ENCODE measurements at places on chromosomes 2 and 18.

GRCh38 chr2:144067506-144067905 lies 452.4 kb downstream of the ZEB2 start:
- DNase-seq, result no peak

- no peak for DNase-seq
These were observed 2.1 kb downstream of the DCTN1 start for GRCh38 chr2:74378007-74378406.

GRCh38 chr18:63262369-63263335 lies 56.9 kb downstream of the BCL2 start:
- no peak for DNase-seq

- no peak for DNase-seq
These were observed 496.7 kb downstream of the NRXN1 start for GRCh38 chr2:50535256-50535655.

DNA sequence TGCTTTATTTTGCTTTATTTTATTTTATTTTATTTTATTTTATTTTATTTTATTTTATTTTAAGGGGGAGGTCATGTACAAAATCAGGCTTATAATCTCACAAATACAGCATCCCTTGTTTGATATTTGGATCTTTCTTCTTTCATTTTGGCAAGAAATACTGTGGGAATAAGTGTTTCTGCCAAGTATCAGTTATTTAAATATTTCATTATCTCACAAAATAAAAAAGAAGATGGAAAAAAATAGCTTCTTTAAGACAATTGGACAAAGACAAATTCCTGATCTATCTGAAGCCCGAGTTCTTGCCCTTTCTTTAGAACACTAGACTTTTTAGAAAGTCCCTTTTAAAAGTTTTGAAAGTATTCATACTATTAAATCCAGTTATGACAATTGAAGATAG lies 560.5 kb upstream of the ZEB2 start:
- no peak for DNase-seq

- no peak for DNase-seq
These were observed 41.9 kb downstream of the TACR1 start for GRCh38 chr2:75157435-75157834.

- no peak for DNase-seq
These were observed 56.9 kb upstream of the LPIN2 start for GRCh38 chr18:3069671-3070433.

DNA sequence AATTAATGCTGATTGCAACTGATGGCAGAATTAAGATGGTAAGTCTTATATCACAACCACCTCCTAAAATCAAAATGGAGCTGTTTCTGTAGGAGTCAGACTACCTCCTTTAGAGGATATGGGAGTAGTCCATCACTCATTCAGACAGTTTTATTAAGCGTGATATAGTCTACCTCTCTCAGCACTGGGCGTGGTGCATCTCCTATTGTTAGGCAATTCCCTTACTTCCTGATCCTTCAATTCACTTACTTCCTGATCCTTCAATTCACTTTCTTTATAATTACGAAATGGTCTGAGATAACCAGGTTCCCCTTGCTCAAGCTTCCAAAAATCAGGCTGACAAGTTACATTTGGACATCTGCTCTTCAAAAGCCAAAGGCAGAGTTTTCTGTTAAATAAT lies 31.9 kb downstream of the ATP8B1 start:
- DNase-seq, result no peak

DNA sequence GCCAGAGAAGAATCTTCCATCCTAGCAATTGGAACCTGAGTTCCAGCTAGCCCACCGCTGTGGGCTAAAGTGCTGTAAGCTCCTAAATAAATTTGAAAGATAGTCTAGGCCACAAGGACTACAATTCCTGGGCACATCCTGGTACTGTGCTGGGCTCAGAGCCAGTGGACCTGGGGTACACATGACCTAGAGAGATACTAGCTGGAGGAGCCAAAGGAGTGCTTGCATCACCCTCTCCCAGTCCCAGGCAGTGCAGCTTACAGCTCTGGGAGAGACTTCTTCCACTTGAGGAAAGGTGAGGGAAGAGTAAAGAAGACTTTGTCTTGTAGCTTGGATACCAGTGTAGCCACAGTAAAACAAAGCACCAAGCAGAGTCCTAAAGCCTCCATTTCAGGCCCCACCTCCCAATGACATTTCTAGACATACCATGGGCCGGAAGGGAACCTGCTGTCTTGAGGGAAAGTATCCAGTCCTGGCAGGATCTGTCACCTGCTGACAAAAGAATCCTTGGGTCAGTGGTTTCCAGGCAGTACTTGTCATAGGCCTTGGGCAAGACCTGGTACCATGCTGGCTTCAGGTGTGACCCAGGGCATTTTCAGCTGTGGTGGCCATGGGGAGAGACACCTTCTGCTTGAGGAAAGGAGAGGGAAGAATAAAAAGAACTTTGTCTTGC lies 89.5 kb downstream of the TMEM185B start:
- DNase-seq, result no peak

- no peak for DNase-seq
These were observed 42.3 kb downstream of the CRIM1 start for GRCh38 chr2:36397728-36398413.

- DNase-seq, result no peak
These were observed 630 bp upstream of the ZNF512 start for GRCh38 chr2:27582129-27582694.

DNA sequence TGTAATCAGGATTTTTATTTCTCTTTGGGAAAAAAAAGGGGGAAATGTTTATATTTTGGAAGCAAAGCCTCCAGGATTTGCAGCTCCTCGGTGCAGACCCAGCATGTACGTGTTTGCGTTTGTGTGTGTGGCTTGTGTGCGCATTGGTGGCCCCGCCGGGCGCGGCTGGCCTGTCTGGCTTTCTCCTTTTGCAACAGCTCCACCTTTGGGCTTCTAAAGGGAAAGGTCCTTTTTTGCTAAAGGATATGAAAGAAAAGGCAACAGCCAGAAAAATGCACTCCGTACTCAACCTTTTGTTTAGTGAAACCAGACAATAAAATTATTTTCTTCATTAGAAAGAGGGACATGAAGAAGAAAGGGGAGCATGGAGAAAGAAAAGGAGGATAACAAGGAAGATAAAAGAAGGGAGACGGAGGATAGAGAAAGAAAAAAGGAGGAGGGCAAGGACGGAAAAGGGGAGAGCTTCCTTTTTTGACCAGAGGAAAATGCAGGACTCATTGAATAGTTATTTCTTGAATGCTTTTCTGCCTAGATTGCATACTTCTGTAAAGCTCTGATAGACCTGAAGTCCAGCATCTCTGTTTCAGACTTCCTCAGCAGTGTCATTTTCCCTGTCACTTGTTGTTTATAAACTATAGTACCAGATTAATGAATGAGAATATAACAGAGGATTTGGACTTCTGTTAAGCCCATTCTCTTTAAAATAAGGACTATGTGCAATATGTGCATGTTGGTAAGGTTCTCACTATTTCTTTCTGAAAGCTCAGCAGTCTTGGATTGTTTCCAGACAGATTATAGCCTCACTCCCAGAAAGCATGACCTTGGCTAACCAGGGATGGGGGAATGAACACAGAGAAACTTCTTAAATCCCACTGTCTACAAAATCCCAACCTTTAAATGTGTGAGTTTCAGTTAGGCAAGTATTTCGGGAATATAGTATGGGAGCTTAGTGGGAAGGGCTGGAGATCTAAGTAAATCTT lies 563.1 kb upstream of the PIK3C3 start:
- no peak for DNase-seq

DNA sequence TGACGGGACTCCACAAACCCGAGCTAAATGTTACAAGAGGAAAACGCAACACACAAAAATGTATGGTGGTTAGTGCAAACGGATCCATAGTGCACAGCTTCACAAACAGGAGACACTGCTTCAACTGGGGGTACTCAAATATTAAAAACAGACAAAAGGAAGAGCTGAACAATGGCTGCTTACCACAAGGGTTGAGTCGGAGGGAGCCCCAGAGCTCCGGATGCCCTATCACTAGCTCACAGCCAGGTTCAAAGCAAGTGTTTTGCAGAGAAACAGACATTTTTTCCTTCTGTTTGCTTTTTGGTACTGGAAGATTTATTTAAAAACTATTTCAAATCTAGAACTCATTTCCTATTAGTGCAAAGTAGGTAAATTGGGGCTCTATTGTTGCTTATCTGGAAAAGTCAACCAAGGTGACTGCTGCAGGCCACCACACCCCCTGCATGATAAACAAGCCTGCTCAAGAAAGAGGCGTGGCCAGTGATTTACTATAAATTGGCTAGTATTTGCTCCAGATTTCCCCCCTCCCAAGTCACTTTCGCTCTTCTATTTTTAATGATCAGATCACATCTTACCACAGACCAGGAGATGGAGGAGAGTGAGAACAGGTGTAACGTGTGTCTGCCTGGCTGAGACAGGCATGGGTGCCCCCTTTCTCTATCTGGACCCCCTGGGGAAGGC lies 46.5 kb downstream of the ZAP70 start:
- no peak for DNase-seq

DNA sequence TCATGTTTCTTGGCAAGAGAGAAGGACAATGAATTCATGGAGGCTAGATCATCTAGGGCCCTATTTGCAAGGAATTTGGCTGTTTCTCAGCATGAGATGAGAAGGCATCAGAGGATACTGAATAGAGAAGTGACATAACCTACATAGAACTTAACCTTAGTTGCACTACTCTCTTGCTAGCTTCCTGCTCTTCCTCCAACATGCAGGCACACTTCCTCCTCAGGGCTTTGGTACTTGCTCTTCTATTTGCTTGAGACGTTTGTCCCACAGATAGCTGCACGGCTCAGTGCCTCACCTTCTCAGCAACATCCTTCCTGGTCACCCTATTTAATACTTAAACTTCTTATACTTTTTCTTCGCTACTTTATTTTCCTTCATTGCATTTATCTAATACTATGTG lies 20.0 kb upstream of the LANCL1 start:
- DNase-seq, result no peak

DNA sequence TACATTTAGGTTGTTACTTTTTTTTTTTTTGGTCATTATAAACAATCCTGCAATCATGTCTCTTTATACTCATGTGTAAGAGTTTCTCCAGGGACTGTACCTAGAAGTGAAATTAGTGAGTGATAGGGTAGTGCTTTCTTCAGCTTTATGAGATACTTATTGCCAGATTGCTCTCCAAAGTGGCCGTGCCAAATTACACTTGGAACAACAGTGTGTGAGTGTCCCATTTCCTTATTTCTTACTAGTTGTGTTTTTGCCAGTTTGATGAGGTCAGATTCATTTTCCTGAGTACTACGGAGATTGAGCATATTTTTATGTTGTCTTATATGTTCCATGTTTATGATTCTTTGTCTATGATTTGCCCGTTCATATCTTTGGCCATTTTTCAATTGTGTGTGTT lies 39.2 kb downstream of the GALNT1 start:
- no peak for DNase-seq

DNA sequence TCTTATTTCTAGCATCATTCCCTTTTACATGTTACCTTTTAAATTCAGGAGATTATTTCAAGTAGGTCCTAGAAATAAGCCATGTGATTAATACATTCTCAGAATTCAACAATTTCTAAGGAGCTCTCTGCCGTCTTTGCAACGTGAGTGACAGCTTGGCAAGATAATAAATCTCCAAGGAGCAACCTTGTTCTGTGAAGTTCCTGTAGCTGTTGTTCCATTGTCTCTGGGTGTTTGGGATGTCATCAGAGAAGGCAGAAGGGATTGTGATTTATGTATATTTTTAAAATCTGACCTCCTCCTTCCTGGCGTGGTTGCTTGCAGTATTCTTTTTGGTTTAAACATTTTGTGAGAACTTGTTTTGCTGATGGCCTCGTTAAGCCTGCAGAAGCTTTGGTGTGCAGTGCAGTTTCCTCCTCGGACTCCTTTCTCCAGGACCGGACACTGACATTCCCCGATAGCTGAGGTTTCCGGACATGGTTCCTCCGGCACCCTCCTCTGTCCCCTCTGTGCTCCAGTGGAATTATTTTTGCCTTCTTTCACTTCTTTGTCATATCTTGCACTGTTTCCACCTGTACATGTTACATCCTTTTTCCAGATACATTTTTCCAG lies 33.7 kb downstream of the RAMP1 start:
- no peak for DNase-seq

DNA sequence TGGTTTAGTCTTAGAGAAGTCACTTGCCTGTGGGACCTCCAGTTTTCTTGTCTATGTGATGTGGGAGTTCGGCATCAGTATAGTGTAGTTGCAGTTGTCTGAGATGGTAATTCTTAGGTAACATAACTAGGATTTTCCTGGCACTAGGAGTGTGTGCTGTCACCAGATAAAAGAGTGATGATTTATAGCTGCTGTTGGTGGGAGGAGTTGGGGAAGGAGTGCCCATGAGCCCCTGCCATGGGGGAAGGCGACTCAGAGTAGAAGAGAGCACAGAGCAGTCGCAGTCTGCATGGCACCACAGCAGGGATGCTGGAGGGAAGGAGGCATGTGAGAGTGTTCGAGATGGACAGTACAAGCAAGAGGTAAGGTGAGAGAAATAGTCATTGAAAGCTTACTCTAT lies 38.7 kb downstream of the ATP9B start:
- no peak for DNase-seq

DNA sequence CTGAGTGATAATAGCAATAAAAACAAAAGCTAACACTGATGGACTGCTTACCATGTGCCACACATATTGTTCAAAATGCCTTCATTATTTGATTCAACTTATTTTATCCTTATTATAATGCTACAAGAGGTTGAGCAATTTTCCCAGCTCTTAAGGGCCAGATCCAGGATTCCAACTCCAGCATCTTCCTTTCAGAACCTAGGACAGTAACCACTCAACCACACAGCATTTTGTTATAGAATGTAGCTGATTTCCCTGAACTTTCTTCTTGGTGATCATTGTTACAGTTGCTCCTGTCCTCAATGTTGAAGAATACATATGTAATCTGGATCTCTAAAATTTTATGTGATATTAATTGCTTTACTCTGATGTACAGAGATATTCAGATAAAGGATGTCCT lies 341.7 kb downstream of the PIK3C3 start:
- no peak for DNase-seq

DNA sequence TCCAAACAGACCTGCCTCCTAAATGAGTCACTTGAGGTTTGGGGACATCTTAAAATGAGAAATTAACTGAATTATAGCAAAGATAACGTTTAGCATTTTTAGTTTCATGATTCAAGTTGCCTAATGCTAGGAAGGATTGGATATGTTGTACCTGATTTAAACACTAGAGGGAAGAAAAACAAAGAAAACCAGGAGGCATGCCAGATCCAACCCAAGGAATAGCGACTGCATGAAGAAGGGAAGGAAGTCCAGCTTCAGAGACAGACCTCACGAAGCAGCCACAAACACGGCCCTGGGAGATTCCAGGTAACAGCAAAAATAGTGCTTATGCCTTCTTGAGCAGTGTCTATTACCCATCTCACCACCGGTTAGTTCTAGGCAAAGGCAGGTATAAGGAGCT lies 499.9 kb upstream of the SPHKAP start:
- DNase-seq, result no peak

GRCh38 chr2:46663614-46664013 lies 184.2 kb downstream of the TMEM247 start:
- DNase-seq, result no peak

GRCh38 chr2:215918901-215919599 lies 94.3 kb downstream of the MREG start:
- no peak for DNase-seq

GRCh38 chr2:183868153-183868552 lies 730.2 kb upstream of the ZNF804A start:
- DNase-seq, result no peak

GRCh38 chr2:143223556-143223955 lies 94.3 kb downstream of the ARHGAP15 start:
- no peak for DNase-seq

All from activated naive CD4-positive, alpha-beta T cell (primary cell).